ENCODE measurements at places on chromosomes 1 and 21. TPM values are rescaled to one million over a fixed set of nuclear protein-coding genes. Genes with fewer than 3 reads are reported as not detected.
A peak's percentile ranks its signal among the peaks of the same experiment; 100 is the strongest.

- peak; percentile 79 for DNase-seq
Measured at GRCh38 chr1:108057541-108057940, 92.6 kb upstream of the VAV3 start.

DNA sequence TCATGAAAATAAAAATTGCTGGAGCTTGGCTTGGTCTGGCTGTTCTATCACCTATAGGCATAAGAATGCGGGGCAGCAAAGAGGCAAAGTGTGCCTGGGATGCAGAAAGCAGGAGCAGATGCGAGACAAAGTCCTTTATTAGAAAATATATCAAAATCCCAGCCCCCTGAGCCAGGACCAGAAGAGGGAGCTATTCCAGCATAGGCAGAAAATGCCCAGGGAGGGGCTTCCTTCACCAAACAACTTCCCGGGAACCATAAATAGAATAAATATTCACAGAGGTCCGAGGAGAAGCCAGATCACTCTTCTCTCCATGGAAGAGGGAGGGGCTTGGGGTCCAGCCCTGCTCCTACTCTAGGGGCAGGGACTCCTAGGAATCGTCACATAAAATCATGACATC, 5.0 kb downstream of the PPOX start:
- DNase-seq, result no peak

DNA sequence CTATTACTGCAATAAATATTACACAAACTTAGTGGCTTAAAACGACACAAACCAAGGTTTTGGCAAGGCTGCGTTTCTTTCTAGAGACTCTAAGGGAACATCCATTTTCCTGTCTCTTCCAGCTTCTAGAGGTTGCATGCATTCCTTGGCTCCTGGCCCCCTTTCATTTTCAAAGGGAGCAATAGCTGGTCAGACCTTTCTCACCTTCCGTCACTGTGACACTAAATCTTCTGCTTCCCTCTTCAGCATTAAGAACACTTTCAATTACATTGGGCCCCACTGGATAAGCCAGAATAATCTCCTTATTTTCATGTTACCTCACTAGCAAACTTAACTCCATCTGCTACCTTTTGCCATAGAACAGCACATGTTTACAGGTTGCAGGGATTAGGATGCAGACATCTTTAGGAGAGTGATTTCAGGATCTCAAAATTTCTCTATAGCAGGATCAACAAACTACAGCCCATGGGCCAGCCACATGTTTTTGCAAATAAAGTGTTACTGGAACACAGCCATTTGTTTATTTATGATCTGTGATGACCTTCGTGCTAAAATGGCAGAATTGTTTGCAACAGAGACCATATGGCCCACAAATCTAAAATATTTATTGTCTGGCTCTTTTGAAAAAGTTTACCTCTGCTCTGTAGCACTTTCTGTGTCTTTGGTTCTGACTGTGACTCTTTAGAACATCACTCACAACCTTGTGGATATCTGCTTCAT, 221.5 kb upstream of the SGIP1 start:
- DNase-seq, result peak; percentile 97

Gene SLC45A1
- total RNA-seq, result 0.74 TPM

GRCh38 chr1:206100226-206100815, 16.9 kb downstream of the AVPR1B start:
- DNase-seq, result no peak

DNA sequence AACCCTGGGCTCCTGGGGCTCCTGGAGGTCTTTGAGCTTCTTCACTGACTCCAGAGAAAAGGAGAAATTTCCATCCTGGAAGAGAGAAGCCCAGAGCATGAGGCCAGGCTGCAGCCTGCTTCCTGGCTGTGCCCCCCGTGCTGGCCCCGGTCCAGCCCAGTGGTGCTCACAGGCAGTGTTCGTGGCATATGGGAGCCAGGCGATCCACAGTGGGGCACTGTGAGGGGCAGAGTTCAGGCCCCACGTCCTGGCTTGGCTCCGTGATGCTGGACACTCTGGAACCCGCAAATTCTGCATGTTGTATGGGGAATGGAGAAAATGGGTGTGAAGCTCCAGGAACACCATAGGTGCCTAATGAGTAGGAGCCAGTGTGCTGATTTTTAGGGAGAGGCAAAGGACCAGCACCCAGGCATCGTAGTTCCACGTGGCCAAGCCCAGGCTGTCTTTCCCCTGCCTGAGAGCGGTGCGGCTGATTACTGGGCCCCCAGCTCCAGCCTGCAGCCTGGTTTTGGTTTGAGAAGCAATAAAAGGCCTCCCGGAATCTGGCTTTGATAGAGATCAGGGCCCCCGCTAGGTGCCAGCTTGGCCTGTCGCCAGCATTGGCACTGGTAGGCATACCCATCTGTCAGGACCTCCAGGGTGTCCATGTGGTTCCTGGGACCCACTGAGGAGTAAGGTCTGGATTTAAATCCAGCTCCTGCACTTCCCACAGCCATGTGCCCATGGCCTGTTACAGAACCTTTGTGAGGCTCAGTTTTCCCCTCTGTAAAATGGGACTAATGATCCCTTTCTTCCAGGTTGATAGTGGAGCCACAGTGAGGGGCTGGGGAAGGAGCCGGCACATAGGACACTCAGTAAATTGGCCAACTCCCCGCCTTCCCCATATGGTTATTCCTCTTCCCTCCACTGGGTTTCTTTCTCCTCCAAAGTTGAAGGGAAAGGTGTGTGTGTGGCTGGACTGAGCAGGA, 725 bp downstream of the GUCA2A start:
- no peak for DNase-seq

DNA sequence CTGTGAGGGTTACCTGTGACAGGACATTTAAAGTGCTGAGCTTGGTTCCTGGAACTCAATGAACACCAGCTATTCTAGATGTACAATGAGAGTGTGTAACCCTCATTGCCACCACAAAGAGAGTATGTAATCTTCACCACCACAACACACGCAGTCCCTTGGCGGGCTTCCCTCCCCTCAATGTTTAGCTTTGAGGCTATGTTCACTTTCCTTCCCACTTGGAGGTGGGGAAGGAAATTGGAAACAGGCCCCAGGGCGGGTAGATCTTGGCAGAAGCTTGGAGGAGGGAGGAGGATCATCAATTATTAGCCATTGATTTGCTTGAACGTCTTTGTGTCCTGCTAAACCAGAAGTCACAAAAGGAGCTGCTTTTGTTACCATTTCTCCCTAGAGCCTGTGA, 8.3 kb upstream of the COL16A1 start:
- DNase-seq, result peak; percentile 42

- DNase-seq, result no peak
Measured at GRCh38 chr1:32100807-32101708, 6.8 kb upstream of the KPNA6 start.

DNA sequence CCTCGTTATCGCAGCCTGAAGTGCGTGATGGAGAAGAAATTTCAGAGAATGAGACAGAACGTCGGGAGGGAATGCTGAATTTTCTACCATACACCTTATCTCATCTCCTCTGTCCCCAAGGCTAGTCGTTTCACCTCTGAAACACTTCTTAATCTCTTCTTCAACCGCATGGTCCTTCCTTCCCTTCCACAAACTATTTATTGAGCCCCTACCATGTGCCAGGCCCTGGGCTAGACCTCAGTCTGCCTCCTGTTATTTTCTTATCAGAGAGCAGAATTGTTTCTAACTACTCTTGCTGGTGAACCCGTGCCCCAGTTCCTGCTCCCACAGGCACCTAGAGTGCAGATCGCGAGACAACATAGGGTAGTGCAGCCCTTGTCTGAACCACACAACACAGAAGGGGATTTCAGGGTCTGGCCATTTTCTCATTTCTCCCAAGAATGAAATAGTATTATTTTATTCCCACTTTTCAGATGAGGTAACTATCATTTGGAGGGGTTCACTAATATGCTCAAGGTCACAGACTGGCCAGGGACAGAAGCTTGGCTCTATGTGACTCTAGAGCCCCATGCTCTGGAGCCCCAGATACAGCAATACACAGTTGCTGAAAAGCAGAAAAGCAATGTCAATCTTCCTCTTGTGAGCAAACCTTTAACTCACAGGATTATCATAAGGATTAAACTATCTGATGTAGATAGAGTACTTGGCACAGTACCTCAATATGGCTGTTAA, 598 bp upstream of the ADIPOR1 start:
- DNase-seq, result peak; percentile 16

GRCh38 chr1:95332754-95333153, 98.7 kb downstream of the RWDD3 start:
- DNase-seq, result no peak

GRCh38 chr1:167132301-167133010, 38.6 kb downstream of the STYXL2 start:
- DNase-seq, result no peak

GRCh38 chr1:232292818-232293217, 337.1 kb downstream of the SIPA1L2 start:
- no peak for DNase-seq

DNA sequence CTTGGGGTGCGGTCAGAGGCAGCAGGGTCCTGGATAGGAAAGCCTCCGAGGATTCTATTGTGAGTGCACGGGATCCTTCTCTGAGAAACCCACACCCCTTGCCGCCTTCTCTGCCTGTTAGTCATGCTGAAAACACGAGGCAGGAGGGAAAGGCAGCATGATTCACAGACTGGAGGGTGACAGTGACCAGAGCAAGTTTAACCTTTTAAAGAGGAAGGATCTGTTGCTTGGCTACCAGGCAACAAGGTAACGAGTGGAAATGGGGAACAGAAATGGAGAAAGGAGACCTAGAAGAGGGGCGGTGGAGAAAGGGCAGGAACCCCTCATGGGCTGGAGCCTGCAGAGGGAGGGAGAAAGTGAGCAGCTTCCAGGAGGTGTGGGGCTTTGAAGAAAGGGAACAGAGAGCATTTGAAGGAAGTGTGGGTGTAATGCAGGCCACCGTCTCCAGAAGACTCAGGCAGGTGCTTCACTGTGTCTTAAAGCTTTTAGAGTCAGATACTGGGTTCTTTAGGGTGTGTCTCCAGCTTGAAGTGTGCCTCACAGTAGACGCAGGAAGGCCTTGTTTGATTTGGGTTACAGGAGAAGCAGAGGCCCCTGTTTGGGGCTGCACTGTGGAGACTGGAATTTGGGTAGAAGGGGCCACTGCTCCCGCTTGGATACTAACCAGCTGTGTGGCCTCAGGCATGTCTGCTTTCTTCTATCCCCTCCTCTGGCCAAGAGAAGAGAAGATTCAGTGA, 19.1 kb downstream of the OPTC start:
- DNase-seq, result no peak

All from lung (tissue), 17 donors.